ENCODE measurements at places on chromosomes 2 and 18.
A peak's percentile ranks its signal among the peaks of the same experiment; 100 is the strongest.

GRCh38 chr18:46035696-46036680 lies 36.1 kb downstream of the PSTPIP2 start:
- DNase-seq = no peak

GRCh38 chr18:5543036-5543680 lies 639 bp downstream of the EPB41L3 start:
- no peak for DNase-seq

- no peak for DNase-seq
Measured at GRCh38 chr18:55245211-55245614, 286.0 kb upstream of the CCDC68 start.

GRCh38 chr2:176554101-176555048 lies 285.1 kb downstream of the MTX2 start:
- DNase-seq = no peak

- DNase-seq = no peak
Measured at GRCh38 chr2:45794134-45794617, 142.7 kb downstream of the PRKCE start.

- DNase-seq = no peak
Measured at GRCh38 chr2:230418341-230419016, 2.5 kb downstream of the SP100 start.

DNA sequence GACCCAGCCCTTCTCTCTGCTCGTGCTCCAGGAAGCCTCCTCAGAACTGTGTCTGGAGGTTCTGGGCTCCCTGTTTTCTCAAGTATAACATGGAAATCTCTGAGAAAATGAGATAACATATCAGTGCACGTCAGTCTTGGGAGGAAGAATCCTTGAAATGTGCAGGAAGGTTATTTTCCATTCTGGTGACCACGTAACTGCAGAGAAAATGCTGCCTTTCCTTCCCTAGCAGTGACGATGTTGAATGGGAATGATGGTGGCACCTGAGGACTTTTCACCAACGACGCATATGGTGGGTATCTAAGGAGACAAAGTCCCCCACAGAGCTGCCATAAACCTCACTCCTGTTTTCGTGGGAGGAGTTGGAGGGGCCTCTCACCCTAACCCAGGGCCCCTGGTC lies 272.1 kb upstream of the SIX2 start:
- no peak for DNase-seq

GRCh38 chr2:3396920-3397559 lies 17.5 kb downstream of the TRAPPC12 start:
- no peak for DNase-seq

DNA sequence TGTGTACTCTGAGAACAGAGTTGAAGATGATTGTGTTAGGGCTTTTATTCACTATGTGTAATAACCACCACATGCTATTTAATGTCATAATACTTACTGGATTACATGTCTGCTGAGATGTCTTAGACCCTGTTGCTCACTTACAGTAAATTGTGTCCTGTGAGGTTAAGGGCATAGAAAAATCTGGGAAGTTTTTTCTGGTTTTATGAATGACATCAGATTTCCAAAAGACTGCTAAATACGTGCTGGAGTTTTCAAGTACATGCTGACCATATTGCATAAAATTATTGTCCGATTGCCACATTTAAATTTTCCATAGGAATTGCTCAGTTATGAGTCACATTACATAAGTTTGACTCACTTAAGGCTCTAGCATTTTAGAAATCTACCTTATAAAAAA lies 96.7 kb upstream of the COL5A2 start:
- DNase-seq = no peak

DNA sequence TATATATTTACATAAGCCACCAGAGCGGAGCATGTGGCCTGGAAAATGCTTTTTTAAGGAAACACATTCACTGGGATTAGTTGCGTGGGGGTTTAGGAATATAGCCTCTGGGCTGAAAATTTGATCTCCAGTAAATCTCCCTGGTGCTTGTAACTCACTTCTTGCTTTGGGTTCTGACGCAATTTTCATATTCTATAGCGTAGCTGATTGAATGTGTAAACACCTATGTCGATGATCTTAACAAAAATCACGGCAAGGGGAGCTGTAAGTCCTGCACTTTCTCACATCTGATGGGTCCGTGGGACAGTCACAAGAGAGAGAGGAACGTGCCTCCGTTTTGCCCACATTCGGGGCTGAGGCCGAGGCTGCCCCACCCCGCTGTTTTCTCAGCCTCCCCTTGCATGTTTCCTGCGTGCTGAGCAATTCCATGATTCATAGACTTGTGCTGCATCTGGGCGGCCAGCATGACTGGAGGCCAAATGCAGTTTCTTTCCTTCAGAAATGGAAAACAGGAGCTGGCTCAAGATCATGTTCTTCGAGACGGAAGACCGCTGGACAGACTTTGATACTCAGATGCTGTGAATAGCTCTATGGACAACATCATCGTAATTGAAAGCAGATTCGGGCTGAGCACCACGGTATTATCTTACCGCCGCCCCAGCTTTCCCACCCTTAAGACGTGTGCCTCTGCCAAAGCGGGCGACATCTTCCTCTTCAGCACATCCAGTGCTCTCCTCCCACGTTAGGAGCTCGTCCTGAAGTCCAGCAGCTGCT lies 109.2 kb downstream of the TMEM18 start:
- no peak for DNase-seq

- no peak for DNase-seq
Measured at GRCh38 chr2:138910427-138910826, 130.2 kb upstream of the NXPH2 start.

GRCh38 chr18:3693410-3693809 lies 243.4 kb downstream of the TGIF1 start:
- no peak for DNase-seq

- no peak for DNase-seq
Measured at GRCh38 chr2:86570059-86570458, 6.8 kb upstream of the CHMP3 start.

DNA sequence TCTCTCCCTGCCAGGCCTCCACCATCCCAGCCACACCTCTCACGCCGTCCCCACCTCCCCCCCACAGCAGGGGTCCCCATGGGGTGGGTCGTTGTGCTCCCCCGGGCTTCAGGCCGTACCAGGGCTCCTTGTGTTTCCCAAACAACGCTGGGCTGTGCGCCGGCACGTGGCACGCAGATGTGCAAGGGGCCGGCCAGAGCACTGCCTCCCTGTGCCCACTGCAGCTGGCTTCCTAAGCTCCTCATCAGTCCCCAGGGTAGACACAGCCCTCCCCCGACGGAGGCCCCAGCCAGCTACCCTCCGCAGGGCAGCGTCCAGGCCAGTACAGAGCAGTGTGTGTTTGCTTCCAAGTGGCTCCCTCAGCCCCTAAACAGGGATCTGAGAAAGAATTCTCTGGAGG lies 34.0 kb downstream of the BIN1 start:
- DNase-seq = no peak

- no peak for DNase-seq
Measured at GRCh38 chr2:240109386-240109785, 26.7 kb downstream of the COPS9 start.

GRCh38 chr2:9244985-9245544 lies 38.5 kb downstream of the ASAP2 start:
- DNase-seq = no peak

- no peak for DNase-seq
Measured at GRCh38 chr2:237642038-237642734, 14.8 kb downstream of the LRRFIP1 start.

GRCh38 chr2:94986392-94986963 lies 39.0 kb upstream of the MAL start:
- DNase-seq = peak; percentile 21

DNA sequence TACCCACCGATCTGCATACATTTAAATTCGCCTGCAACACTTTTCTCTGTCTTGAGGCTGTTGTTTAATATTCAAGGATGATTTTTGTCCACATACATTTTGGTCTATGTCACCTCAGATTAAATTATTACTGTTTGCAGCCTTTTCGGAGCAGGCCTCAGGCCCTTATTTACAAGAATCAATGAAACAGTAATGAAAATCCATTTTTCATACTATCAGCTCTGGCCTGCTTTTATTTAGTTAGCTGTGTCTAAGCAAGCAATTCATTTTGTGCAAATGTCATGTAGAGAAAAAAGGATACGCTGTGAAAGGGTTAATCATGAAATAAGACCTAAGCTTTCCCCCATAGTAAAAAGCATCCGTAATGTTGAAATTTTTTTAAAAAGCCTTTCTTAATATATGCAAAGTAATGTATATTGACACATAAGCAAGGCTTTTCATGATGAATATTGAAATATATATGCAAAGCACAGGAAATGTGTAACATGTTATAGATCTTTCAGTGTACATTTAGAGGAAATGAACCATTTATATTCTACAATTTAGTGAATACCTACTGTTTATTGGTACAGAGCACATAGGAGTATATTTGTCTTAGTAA lies 1135.3 kb upstream of the ZEB2 start:
- DNase-seq = no peak

- DNase-seq = peak; percentile 71
Measured at GRCh38 chr2:25215948-25216679, 47.7 kb upstream of the POMC start.
